ENCODE measurements at places on chromosomes 2 and 18.

- DNase-seq: no peak
Observed at GRCh38 chr2:205566606-205567168, 115.6 kb upstream of the NRP2 start.

GRCh38 chr2:75952173-75952572 is 241.5 kb upstream of the GCFC2 start:
- no peak for DNase-seq

DNA sequence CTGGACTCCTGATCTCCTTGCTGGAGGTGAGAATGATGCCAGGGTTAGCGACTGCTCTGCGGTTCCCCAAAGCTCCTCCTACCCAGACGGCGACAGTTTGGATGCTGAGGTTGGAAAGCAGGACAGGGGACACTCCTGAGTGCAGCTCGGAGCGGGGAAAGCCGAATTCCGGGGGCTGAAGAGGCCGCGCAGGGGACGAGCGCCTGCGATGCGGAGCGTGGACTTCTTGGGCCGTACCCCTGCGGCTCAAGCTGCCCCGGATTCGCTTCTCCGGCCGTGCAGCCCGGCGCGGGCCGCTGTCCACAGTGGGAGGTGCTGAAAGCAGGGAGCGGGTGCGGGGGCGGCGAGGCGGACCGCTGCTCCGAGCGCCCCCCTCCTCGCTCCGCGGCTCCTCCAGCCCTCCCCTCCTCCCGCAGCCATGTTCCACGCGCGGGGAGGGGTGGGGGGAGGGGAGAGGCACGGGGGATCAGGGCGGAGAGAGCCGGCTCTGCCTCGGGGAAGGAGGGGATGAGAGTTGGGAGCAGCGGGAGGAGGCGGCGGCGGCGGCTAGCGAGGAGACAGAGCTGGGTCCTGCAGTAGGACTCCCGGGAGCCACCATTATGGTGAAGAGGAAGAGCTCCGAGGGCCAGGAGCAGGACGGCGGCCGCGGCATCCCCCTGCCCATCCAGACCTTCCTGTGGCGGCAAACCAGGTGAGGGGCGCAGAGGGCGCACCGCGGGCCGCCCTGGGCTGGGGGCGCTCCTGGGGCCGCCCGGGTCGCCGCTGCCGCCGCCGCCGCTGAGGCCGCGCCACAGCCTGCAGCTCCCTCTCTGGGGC is at the start of gene UNC80:
TSS of gene UNC80 (plus strand) at position 359 of the 816 bp plus-strand sequence. CDS start at position 600, 241 bp downstream.
- DNase-seq: no peak

GRCh38 chr2:230738391-230738811 is 25.8 kb downstream of the CAB39 start:
- no peak for DNase-seq

GRCh38 chr18:79354350-79354749 is 41.4 kb upstream of the NFATC1 start:
- DNase-seq: no peak

- DNase-seq: no peak
Observed at GRCh38 chr2:235713189-235713588, 219.3 kb downstream of the AGAP1 start.

DNA sequence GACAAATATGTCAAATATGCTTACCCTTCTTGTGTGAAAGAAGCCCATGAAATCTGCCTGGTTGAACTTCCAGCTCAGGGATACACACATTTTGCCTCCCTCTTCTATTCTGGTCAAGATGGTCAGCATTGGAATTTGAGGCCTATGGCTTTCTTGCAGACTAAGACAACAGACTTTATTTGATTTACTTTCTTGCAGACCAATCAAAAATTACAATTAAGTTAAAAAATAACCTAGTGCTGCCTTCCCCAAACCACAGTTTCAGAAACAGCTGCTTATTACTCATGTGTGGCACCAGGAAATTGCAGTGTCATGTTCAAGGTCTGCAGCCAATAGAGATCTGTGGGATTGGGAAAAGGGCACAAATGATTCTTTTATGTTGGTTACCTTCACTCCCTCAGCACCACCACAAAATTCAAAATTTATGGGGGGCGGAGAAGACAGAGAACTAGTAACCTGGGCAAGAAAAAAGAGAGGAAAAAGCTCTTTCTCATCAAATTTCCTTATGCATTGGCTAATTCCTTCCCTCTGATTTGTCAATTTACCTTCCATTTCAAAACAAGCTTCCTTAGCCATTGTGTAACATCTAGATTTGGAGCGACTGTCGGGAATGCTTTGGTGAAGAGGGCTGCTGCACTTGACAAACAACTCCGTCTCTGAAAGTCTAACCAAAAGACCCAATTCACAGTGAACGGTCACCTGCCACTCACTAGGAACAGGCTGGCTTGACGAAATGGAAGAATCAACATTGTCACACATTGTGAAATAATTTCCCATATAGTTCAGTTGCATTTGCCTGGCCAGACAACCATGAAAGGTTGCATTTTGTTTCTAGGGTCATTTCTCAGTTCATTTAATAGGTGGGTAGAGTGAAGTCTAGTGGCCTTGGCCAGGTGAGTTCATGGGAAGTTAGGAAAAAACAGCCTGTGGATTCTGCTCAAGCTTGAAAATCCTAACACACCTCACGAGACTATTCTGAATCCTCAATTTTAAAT is 100.4 kb upstream of the FZD5 start:
- DNase-seq: no peak
